ENCODE measurements at places on chromosomes 5 and 9.
A peak's percentile ranks its signal among the peaks of the same experiment; 100 is the strongest.

- H3K27ac ChIP-seq, result no peak overlapping the region
- H3K4me3 ChIP-seq, result no peak overlapping the region
- peaks cover 15% of the 10 kb centered on the region for H3K4me1 ChIP-seq
These were observed 126.5 kb upstream of the MAST4 start for GRCh38 chr5:66469684-66470083.

GRCh38 chr5:35640623-35641022 lies 23.0 kb downstream of the SPEF2 start:
- no peaks in the 10 kb centered on the region for H3K27me3 ChIP-seq
- H3K36me3 ChIP-seq, result no peaks in the 10 kb centered on the region
- DNase-seq, result no peak
- H3K4me3 ChIP-seq, result no peak overlapping the region
- H3K4me1 ChIP-seq, result no peaks in the 10 kb centered on the region

GRCh38 chr5:73901043-73901442 lies 275.0 kb downstream of the ARHGEF28 start:
- no peaks in the 10 kb centered on the region for H3K36me3 ChIP-seq
- H3K4me1 ChIP-seq, result peaks cover 5% of the 10 kb centered on the region
- DNase-seq, result no peak
- no peak overlapping the region for H3K4me3 ChIP-seq
- peaks cover 19% of the 10 kb centered on the region for H3K27me3 ChIP-seq

DNA sequence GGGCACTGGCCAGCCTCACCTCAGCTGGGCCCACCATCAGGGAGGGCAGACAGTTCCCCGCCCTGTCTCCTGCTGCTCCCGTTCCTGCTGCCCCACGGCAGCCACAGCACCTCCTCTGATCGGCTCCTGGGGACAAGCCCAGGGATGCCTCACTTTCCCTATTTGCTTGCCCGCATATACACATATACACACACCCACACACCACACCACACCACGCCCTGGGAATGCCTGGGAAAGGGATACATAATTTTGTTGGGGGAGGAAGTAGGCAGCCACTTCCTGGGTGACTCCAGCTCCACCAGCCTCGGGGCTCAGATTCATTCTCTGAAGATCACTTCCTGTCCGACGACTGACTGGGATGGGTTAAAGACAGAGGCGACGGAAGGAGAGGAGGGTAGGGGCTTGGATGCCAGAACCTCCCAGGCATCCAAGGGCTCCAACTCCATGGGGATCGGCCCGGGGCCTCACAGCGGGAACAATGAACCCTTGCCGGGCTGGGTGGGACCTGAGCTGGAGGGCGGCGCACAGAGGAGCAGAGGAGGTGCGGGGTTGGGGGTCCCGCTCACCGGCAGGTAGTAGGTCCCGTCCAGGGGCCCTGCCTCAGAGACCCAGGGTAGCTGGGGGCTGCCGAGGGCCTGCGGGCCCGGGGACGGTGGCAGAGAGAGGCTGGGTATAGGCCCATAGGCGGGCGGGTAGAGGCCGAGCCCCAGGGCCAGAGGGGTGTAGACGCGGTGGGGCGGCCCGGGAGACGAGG lies 2.0 kb upstream of the MZB1 start:
- peak overlapping the region; percentile 95 for H3K27ac ChIP-seq
- peak overlapping the region; percentile 89 for H3K4me3 ChIP-seq
- peak; percentile 41 for DNase-seq
- H3K36me3 ChIP-seq, result peaks cover 10% of the 10 kb centered on the region

GRCh38 chr9:134460896-134461295 lies 134.6 kb downstream of the RXRA start:
- H3K27me3 ChIP-seq, result peaks cover 2% of the 10 kb centered on the region
- H3K36me3 ChIP-seq, result no peaks in the 10 kb centered on the region
- no peak for DNase-seq
- no peak overlapping the region for H3K27ac ChIP-seq
- no peak overlapping the region for H3K4me3 ChIP-seq

DNA sequence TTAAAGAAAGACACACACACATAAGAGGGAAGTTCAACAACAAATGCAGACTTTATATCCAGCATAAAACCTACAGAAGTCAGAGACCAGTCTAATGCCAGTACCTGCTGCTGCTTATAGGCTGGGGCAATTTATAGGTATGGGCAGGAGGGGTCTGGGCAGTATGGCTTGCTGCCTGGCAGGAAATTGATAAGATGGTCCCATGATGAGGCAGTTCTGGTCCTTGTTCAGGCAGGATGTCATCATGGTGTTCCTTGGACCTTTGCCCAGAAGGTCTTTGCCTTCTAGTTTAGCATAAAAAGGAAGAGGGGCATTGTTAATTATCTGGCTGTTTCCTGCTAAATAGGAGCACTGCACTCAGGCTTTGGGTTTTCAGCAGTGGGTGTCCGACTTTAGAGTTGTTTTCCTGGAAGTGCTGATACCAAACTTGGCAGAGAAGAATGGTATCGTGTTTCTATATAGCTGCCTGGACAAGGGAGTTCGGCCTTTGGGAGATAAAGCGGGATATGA lies 10.4 kb upstream of the PDCD1LG2 start:
- H3K27ac ChIP-seq, result no peak overlapping the region
- no peaks in the 10 kb centered on the region for H3K36me3 ChIP-seq
- no peak overlapping the region for H3K4me3 ChIP-seq
- H3K27me3 ChIP-seq, result no peaks in the 10 kb centered on the region

GRCh38 chr5:150181027-150181426 lies 8.8 kb upstream of the SLC6A7 start:
- no peaks in the 10 kb centered on the region for H3K36me3 ChIP-seq
- H3K4me1 ChIP-seq, result no peaks in the 10 kb centered on the region
- H3K27ac ChIP-seq, result no peak overlapping the region
- no peak overlapping the region for H3K4me3 ChIP-seq
- peaks cover 3% of the 10 kb centered on the region for H3K27me3 ChIP-seq

- H3K4me3 ChIP-seq, result no peak overlapping the region
- H3K27ac ChIP-seq, result no peak overlapping the region
- no peaks in the 10 kb centered on the region for H3K36me3 ChIP-seq
- H3K27me3 ChIP-seq, result no peaks in the 10 kb centered on the region
These were observed 40.3 kb downstream of the SLC24A2 start for GRCh38 chr9:19748278-19749126.

DNA sequence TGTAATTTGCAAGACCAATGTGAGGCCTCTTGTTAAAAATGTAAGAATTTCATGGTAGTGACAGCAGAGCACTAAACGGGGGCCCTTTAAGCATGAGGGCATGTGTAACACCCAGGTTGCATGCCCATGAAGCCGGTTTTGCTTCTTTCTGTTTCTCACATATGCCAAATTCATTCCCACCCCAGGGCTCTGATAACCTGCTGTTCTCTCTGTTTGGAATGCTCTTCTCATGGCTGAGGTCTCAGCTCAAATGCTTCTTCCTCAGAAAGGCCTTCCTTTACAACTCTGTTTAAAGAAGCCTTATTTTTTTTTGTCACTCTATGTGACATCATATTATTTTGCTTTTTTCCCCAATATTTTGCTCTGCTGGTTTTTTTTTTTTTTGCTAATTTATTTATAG lies 369.0 kb downstream of the KIAA0825 start:
- H3K4me3 ChIP-seq, result no peak overlapping the region
- no peaks in the 10 kb centered on the region for H3K4me1 ChIP-seq
- H3K36me3 ChIP-seq, result no peaks in the 10 kb centered on the region
- no peak overlapping the region for H3K27ac ChIP-seq

GRCh38 chr5:143877196-143877595 lies 65.2 kb downstream of the HMHB1 start:
- H3K27ac ChIP-seq, result no peak overlapping the region
- H3K4me1 ChIP-seq, result no peaks in the 10 kb centered on the region
- no peak overlapping the region for H3K4me3 ChIP-seq

DNA sequence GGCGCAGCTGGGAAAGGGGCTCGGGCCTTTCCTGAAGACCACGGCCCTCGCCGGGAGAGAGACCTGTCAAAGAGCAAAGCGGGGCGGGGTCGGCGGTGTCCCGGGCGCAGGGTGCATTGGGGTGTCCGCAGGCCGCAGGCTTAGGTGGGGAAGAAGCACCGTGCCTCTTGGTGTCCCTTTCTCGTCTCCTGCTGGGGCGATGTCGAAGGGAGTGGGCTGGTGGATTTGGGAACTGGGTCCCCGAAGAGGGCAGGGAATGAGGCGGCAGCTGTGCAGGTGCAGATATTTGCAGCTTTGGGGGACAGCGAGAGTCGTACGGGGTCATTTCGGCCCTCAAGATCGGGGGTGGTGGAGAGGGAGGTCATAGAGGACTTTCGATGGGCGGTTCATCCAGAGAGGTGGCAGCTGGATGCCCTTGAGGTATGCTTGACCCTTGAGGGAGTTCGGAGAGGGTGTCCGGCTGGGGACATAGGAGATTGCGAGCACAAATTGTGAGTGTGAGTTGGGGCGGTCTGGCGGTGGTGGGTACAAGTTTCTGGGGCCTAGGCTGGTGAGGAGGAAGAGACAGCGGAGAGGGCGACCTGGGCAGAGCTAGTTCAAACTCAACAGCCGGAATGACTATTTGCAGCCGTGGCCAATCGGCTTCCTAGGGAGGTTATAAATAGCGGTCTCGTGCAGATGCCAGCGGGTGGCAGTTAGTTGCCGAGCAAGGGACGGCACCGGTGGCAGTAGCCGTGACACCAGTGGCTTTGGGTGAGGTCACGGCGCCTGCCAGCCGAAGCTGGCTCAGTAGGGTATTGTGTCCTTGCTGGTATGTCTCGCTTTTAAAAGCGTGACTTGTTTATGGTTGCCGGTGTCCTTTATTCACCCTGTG lies 601 bp downstream of the NNT start:
- H3K4me1 ChIP-seq, result peaks cover 42% of the 10 kb centered on the region
- peak overlapping the region; percentile 93 for H3K27ac ChIP-seq
- DNase-seq, result peak; percentile 66
- H3K4me3 ChIP-seq, result peak overlapping the region; percentile 95
- H3K27me3 ChIP-seq, result no peaks in the 10 kb centered on the region

GRCh38 chr5:420632-421286 lies 22.2 kb upstream of the EXOC3 start:
- H3K4me1 ChIP-seq, result peaks cover 17% of the 10 kb centered on the region
- H3K4me3 ChIP-seq, result no peak overlapping the region
- H3K27me3 ChIP-seq, result peaks cover 3% of the 10 kb centered on the region
- H3K36me3 ChIP-seq, result no peaks in the 10 kb centered on the region

- no peak overlapping the region for H3K4me3 ChIP-seq
- H3K36me3 ChIP-seq, result peaks cover 23% of the 10 kb centered on the region
These were observed 5.2 kb upstream of the RPL26L1 start for GRCh38 chr5:172953776-172954675.

- peaks cover 50% of the 10 kb centered on the region for H3K4me1 ChIP-seq
- peak overlapping the region; percentile 30 for H3K4me3 ChIP-seq
- no peak for DNase-seq
- H3K27me3 ChIP-seq, result no peaks in the 10 kb centered on the region
These were observed 210.6 kb downstream of the AUH start for GRCh38 chr9:91150998-91151717.

DNA sequence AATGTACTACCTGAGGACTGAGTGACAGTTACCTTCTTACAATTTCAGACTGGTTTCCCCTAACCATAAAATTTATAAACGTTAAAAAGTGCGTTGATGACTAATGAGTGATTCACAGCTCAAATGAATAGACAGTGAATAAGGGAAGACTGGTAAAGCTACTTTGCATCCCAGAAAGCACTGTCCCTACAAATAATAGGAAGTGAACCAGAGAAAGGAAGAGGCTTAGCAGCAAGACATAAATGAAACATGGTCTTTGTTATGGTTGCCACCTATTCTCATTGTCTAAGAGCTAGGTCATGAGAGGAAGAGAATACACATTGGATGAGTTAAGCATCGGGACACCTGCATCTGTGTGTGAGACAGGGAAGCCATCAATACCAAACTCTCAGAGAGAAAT lies 849.2 kb downstream of the TAF11L14 start:
- no peaks in the 10 kb centered on the region for H3K36me3 ChIP-seq
- no peaks in the 10 kb centered on the region for H3K27me3 ChIP-seq
- H3K27ac ChIP-seq, result no peak overlapping the region
- H3K4me3 ChIP-seq, result no peak overlapping the region
- H3K4me1 ChIP-seq, result no peaks in the 10 kb centered on the region

GRCh38 chr9:71861618-71862017 lies 49.4 kb downstream of the ABHD17B start:
- H3K36me3 ChIP-seq, result peaks cover 44% of the 10 kb centered on the region
- H3K4me1 ChIP-seq, result peaks cover 19% of the 10 kb centered on the region
- no peaks in the 10 kb centered on the region for H3K27me3 ChIP-seq
- no peak for DNase-seq
- peak overlapping the region; percentile 63 for H3K27ac ChIP-seq
- no peak overlapping the region for H3K4me3 ChIP-seq

DNA sequence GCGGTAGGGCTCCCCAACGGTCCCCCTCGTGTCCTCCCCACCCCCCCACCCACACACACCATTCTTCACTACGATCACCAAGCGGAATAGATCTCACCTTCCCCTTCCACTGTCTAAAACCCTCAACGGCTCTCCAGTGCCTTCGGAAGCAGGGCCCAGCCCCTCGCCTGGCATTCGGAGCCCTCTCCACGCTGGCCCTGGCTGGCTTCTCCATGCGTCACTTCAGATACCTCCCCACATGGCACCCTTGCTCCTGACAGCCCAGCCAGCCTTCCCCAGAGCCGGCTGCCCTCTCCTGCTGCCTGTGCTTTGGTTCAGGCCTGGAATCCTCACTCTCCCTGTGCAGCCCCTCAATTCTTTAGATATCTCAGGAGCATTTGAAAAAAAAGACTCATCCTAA lies 126.6 kb downstream of the ZNF354C start:
- no peak overlapping the region for H3K27ac ChIP-seq
- no peaks in the 10 kb centered on the region for H3K4me1 ChIP-seq
- H3K36me3 ChIP-seq, result no peaks in the 10 kb centered on the region
- no peak for DNase-seq

- peak overlapping the region; percentile 96 for H3K4me3 ChIP-seq
- H3K4me1 ChIP-seq, result peaks cover 85% of the 10 kb centered on the region
- peak overlapping the region; percentile 91 for H3K27ac ChIP-seq
- H3K36me3 ChIP-seq, result peaks cover 47% of the 10 kb centered on the region
These were observed 1.4 kb downstream of the OTULIN start for GRCh38 chr5:14665949-14666348.

GRCh38 chr5:128213340-128213739 lies 129.8 kb downstream of the SLC12A2 start:
- no peaks in the 10 kb centered on the region for H3K36me3 ChIP-seq
- no peaks in the 10 kb centered on the region for H3K27me3 ChIP-seq
- no peaks in the 10 kb centered on the region for H3K4me1 ChIP-seq
- no peak overlapping the region for H3K4me3 ChIP-seq

- H3K27me3 ChIP-seq, result peaks cover 21% of the 10 kb centered on the region
- no peak overlapping the region for H3K4me3 ChIP-seq
- peaks cover 25% of the 10 kb centered on the region for H3K4me1 ChIP-seq
- DNase-seq, result no peak
- no peak overlapping the region for H3K27ac ChIP-seq
- no peaks in the 10 kb centered on the region for H3K36me3 ChIP-seq
These were observed 8.7 kb upstream of the AGPAT2 start for GRCh38 chr9:136695955-136696354.

DNA sequence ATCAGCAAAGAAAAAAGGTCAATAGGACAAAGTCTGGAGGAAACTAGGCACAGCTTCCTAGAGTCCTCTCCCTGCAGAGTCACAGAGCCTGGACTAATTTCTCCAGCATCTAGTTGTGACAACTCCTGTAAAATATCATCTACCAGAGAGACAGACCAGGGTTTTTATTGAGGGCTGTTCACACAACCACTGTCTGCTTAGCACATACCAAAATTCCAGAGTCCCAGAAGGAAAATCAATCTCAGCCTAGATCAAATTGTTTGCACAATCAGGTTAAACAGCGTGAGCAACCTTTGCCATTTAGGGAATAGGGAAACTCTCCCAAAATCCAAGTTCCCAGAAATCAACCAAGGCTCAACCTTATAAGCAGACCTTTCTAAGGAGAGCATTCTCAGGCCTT lies 190.3 kb downstream of the SYK start:
- H3K4me1 ChIP-seq, result no peaks in the 10 kb centered on the region
- DNase-seq, result no peak
- H3K27me3 ChIP-seq, result peaks cover 10% of the 10 kb centered on the region
- H3K4me3 ChIP-seq, result no peak overlapping the region
- no peak overlapping the region for H3K27ac ChIP-seq

GRCh38 chr5:94776167-94776566 lies 157.7 kb downstream of the SLF1 start:
- peaks cover 9% of the 10 kb centered on the region for H3K27me3 ChIP-seq
- H3K4me3 ChIP-seq, result no peak overlapping the region
- H3K4me1 ChIP-seq, result no peaks in the 10 kb centered on the region
- H3K36me3 ChIP-seq, result no peaks in the 10 kb centered on the region
- H3K27ac ChIP-seq, result no peak overlapping the region

Data from activated B cell treated with CpG ODN at 0.5 μM for 24 hours (primary cell).